Thoracic aorta (tissue), 2 donors: ENCODE measurements at places on chromosomes 7 and 10.

DNA sequence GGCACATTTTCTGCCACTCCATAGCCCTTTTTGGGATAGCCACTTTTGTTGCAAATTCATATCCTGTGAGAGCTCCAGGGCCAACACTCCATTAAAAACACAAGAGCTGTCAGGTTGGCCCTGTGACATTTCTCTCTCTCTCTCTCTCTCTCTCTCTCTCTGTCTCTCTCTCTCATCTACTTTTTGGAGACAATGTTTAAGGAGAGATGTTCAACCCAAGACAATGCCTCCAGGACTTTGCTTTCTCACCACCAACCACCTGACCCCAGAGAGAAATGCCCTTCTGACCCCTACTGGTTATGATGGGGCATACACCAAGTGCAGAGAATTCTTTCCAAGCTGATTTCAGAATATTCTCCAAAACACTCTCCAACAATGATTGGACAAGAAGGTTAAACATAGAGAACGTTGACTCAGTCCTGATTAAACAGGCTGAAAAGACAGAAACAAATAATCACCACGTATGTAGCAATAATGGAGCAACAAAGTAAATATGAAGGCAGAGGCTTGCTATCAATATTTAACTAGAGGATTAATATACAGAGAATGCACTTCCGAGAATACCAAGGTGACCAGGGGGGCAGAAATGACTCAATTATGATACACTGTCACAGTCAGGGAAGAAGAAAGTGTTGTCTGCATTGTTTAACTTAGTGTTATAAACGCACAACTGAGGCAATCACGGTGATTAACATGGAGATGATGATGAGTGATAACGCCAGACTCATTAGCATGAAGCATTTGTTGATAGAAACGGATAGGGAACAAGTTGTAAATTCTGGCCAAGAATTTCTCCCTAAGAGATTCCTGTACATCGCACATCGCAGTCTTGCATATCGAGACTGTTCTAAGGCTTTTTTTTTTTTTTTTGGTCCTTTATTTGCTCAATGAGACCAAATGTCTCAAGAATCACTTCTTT lies 178.5 kb downstream of the NRP1 start:
- DNase-seq, result no peak

DNA sequence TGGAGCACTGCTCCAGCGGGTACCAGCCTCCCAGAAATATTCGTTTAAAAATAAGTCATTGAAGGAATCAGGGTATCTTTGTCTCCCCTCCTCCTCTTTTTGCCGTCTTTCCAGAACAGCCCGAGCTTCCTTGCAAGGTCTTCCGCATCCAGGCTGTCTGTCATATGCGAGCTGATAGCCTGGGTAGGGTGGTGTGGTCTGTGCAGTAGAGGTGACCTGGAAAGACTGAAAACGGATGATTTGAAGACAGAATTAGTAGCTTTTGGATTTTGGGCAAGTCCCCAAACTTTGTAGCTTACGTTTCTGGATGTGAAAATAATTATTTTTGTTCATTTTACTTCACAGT lies 480 bp downstream of the VPS50 start:
- no peak for DNase-seq

DNA sequence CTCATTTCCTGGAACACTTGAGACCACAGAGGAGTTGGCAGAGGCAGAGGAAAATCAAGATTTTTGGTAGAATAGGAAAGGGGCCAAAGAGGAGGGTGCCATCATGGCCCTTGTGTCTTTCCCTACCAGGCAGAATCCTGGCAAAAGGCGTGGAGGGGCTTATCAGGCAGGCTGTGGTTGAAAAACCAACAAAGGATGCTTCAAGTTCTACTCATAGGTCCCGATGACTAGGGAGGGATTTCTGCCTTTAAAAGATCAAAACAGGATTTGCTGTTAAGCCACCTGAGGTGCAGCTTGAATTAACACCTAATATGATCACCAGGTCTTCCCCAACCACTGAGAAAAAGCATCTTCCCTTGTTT lies 45.7 kb downstream of the BPGM start:
- DNase-seq, result no peak

GRCh38 chr7:80235334-80235733 lies 100.7 kb downstream of the GNAI1 start:
- DNase-seq, result no peak

DNA sequence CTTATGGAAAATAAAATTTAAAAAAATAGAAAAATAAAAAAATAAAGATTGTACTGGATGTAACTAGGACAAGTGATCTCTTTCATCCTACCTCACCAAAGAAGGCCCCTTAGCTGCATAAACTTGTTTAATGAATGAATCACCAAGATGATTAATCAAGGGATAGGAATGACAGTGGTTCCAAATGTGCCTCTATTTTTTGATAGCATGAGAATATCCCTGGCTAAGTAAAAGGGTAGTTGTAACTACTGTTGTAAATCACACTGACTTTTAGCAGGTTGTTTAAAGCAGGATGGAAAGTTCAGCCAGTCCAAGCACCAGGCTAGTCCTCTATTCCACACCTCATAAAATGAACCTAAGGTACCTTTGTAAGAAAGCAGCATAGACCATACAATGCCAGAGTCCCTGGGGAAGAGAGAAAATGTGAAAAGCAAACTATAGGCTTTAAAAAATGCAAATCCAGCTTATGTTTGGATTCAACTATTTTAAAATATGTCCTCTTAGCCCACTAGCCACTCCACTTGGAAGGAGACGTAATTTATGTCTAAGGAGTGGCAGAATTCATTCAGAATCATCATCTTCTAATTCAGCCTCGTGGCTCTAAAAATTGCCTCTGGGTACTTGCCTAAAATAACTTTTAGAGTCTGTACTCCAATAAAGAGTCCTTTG lies 126.8 kb downstream of the SKIDA1 start:
- DNase-seq, result no peak

DNA sequence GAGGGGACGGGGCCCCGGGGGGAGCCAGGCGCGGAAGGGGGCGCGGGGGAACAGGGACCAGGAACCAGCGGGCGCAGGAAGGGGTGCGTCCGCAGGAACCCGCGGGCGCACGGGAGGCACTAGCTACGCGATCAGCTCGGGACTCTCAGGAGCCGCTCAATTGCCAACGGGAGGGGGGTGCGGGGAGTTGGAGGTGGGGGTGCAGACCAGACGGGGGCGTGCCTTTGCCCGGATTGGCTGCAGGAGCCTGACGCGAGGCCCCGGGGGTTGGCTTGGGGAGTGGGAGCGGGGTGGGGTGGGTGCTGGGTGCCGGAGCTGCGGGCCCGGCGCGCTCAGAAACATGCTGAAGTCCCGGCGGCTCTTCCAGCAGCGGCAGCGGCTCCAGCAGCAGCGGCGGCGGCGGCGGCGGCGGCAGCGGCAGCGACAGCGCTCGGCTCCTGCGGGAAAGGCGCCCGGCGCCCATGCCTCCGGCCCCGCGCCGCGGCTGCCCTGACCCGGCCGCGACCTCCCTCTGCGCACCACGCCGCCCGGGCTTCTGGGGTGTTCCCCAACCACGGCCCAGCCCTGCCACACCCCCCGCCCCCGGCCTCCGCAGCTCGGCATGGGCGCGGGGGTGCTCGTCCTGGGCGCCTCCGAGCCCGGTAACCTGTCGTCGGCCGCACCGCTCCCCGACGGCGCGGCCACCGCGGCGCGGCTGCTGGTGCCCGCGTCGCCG lies at the start of gene ADRB1:
TSS of gene ADRB1 (plus strand) at position 335 of the 715 bp plus-strand sequence. CDS start at position 602, 267 bp downstream.
- DNase-seq, result no peak

DNA sequence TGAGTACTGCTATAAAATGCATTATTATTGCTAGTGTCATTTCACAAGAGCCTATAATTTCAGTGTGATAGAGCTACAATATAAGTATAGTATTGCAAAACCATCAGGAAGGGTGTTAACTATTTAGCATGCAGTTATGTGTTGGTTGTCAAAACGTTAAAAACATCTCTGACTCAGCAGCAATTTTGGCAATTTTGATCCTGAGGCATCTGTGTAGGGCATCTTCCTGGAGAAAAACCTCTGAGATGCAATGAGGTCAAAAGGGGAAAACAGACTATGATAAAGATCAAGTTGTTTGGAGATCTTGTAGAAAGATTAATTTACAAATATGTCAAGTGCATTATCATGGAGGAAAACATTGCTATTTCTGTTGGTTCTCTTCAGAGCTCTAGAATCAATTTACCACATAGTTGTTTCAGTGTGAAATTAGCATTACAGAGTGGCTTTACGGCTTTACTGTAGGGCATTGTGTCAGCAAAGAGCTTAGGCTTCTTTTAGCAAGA lies 5.3 kb downstream of the CFTR start:
- no peak for DNase-seq

GRCh38 chr7:17194656-17195055 lies 103.8 kb upstream of the AHR start:
- no peak for DNase-seq

DNA sequence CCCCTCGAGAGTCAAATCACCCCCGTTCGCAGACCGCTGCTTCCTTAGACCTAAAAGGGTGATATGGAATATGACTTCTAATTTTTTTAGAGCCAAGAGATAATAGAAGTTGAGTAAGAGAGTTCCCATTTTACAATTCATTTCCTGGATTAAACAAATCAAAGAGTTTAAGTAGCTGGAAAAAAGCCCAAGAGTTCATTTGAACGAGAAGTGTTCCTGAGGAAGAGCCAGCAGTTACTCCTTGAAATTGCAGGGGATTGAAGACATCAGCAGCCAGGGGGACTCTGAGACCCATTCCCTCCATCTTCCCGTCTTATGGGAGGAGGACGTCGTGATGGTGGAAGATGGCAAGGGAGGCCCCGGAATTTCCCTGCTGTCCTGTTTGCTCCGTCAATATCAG lies 277.0 kb downstream of the WDR11 start:
- no peak for DNase-seq

GRCh38 chr7:96645084-96645483 lies 64.6 kb downstream of the SEM1 start:
- no peak for DNase-seq

- no peak for DNase-seq
Observed at GRCh38 chr10:60044242-60044641, 137.9 kb upstream of the CCDC6 start.

- DNase-seq, result no peak
Observed at GRCh38 chr7:115869190-115869589, 161.4 kb downstream of the TFEC start.

GRCh38 chr7:140668641-140669040 lies 4.1 kb upstream of the ADCK2 start:
- DNase-seq, result no peak

DNA sequence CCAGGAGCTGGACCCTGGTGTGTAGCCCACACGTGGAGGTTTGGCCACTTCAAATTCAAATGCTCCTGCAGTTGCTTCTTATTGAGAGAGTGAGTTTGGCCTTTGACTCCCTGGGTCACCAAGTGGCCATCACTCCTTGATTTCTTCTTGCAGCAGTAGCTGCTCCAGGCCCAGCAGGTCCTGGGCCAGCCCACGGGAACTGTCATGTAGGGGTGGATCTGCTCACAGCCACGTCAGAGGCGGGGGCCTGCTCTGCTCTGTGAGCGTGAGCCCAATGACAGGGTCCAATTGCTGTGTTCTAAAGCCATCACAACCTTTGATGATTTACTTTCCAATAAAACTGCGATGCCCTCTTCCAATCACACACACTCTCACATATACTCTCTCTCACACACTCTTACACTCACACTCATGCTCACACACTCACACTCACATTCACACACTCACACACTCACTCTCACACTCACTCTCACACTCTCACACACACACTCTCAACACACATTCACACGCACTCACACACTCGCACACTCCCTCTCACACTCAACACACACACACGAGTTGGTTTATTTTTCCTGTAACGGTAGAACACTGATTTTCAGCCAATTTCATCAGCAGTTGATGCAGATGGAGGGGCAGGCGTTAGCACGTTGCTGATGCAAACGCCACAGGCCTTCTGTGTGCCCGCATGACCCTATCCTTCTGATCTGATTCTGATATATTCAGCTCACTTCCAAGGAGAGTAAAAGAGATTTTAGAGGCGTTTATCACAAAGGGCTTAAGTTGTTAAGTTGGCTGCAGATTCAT lies 210.7 kb upstream of the PPP2R2D start:
- no peak for DNase-seq

DNA sequence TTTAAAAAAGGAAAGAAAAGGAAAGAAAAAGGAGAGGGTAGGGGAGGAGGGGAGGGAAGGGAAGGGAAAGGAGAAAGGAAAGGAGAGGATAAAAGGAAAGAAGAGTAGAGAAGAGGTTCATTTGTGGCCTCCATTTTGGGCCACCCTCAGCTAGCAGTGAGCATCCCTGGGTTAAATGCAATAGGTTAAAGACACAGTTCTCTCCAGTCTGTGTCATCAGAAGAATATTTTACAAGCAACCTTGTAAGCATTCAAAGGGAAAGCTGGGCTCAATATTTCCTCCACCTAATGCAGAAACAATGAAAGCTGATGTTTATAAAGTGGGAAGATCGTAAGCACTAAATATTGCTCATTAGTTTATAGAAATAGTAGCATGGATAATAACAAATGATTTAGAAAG lies 219.1 kb upstream of the PITRM1 start:
- no peak for DNase-seq

- DNase-seq, result no peak
Observed at GRCh38 chr10:82982110-82982608, 1107.2 kb downstream of the NRG3 start.

DNA sequence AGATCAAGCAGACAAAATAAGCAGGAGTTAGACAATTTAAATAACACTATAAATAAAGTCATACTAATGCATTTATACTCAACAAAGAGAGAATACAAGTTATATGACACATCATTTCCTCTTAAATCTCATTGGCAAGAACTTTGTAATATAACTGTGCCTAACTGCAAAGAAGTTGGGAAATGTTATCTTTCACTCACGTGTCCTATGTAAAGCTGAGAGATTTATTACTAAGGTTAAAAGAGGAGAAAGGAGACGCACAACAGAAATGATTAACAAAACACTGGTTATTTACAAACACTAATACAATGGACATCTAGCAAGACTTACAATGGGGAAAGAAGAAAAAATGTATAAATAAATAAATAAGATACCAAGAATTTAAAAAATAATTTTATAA lies 12.7 kb upstream of the TMEM273 start:
- no peak for DNase-seq

DNA sequence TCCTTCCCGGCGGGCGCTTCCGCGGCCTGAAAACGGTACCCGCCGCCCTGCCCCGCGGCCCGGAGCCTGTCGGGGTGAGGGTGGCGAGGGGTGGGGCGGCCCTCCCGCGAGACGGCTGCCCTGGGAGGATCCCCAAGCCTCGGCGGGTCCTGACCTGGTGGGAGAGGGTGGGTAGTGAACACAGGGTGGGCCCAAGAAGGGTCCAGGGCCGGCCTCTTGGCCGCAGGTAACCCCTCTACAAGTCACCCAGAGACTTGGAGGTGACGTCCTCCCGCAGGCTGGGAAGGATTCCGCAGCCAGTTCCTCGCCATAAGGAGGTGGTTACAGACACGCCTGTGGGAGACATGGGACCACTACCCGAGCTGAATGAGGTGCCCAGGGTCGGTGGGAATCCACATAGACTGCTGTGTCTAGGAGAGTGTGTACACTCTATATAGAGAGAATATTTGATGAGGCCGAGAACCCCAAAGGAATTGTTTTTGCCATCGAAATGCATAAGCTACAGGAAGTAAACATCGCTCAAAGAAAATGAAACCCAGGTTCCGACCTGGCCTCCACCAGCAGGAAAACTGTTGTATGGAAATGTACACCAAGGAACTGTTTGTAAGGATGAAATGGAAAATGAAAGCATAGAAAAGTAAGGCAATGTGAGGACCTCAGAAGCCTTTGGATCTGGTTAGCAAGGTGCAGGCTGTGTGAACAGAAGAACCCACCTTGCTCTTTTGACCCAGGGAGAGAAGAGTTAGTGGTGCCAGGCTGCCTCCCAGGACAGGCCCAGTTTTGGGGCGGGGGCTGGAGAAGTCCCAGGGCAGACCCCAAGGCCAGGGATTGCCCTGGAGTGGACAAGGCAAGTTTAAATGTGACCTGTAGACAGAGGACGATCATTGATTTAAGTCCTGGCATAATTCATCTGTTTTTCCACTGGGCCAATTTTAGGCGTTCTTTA lies 659 bp downstream of the OPTN start:
- DNase-seq, result no peak

- no peak for DNase-seq
Observed at GRCh38 chr10:62738916-62739315, 65.6 kb upstream of the ADO start.
